ENCODE measurements at places on chromosomes 7 and 10. TPM values are rescaled to one million over a fixed set of nuclear protein-coding genes. Genes with fewer than 3 reads are reported as not detected.

Gene ZFAND2A
- total RNA-seq: 36.3 TPM

Gene LGI1
- total RNA-seq: 0.91 TPM

Gene CTTNBP2
- total RNA-seq: 8.3 TPM

Gene ADAM12
- 1.9 TPM for total RNA-seq

DNA sequence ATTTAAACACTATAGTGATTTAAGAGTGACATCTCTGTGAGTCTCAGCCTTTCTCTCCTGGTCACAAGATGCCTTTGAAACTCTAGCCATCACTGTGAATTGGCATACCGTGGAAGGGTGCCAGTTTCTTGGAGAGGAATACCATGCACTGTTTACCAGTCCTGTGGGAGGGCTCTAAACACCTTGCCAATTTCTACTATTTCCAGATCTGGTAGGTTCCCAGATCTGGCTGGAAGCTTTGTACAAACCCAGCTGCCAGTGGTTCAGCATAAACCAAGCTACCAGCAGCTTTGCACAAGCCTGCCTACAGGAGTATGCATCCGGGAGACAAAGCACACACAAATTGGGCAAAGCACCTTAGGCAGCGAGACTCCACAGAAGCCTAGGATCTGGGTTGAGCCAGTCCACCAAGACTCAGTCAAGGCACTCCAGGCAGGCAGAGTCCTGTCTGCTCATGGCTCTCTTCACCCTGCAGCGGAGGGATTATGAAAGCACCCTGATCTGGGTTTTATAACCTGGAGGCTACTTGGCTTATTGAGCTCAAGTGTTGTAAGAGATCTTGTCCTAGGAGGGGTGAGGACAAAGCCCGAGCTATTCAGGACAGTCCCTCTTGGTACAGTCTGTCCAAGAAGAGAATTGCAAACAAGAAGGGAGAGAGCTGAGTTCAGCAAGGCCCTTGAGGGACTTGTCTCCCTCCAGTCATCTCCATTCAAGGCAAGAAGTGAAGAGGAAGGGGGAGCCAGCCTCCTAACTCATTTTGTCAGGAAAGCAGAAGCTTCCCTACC is 23.6 kb downstream of the MCM10 start:
- H3K27me3 ChIP-seq: no peaks in the 10 kb centered on the region
- no peak overlapping the region for H3K27ac ChIP-seq
- no peaks in the 10 kb centered on the region for H3K36me3 ChIP-seq
- no peaks in the 10 kb centered on the region for H3K4me1 ChIP-seq

GRCh38 chr7:15854841-15855524 is 168.5 kb upstream of the MEOX2 start:
- H3K4me1 ChIP-seq: no peaks in the 10 kb centered on the region
- H3K4me3 ChIP-seq: no peak overlapping the region
- DNase-seq: no peak
- H3K27me3 ChIP-seq: no peaks in the 10 kb centered on the region
- no peaks in the 10 kb centered on the region for H3K36me3 ChIP-seq

- H3K27me3 ChIP-seq: no peaks in the 10 kb centered on the region
- no peak for DNase-seq
- H3K4me1 ChIP-seq: no peaks in the 10 kb centered on the region
- no peaks in the 10 kb centered on the region for H3K36me3 ChIP-seq
- H3K4me3 ChIP-seq: no peak overlapping the region
- no peak overlapping the region for H3K27ac ChIP-seq
Observed at GRCh38 chr10:97356318-97356914, 21.9 kb upstream of the FRAT2 start.

Data from prostate gland (tissue), 2 donors.